ENCODE measurements at places on chromosomes 12 and 14.

DNA sequence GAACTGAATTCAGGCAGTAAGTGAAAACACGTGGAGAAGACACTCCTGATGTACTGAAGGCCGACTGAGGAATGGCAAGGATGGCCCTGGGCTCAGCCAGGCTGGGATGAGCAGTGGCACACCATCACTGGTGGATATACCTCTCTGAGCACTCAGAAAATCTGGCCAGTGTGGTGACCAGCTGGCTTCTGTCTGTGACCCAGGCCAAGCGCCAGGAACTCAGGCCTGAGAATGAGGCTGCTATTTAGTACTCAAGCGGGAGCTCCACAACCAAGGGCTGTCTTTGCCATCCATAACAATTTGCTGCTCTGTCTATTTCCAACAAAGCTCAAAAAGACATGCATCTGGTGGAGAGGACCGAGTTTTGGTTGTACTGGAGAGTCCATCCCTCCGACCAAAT lies 586.3 kb downstream of the BCL11B start:
- no peak for DNase-seq

GRCh38 chr12:92987362-92987761 lies 58.3 kb upstream of the EEA1 start:
- DNase-seq, result no peak

- DNase-seq, result no peak
Measured at GRCh38 chr14:68609012-68609411, 183.9 kb downstream of the ZFP36L1 start.

DNA sequence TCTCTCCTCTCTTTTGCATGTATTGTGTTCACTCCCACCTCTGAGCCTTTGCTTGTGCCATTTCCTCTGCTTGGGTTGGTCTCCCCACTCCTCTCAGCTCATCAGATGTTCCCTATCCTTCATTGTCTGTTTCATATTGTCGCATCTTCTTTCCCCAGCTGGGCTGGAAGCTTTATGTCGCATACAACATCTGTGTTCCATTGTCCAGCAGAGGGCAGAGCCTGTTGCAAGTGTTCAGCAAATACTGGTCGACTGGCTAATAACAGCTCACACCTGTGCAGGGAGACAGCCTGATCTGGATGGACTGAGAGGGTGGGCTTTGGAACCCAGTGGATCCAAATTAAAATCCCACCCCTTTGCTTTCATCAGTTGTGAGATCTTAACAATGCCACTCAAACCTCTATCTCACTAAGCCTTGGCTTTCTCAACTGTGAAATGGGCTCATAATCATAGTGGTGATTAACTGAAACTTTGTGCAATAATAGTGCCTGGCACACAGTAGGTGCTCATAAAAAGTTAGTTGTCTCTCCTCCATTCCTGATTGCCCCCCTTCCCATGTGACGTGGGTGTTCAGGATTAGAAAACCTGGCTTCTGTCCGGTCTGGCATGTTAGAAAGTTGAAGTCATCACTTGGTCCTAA lies 75.8 kb downstream of the RIN3 start:
- no peak for DNase-seq

DNA sequence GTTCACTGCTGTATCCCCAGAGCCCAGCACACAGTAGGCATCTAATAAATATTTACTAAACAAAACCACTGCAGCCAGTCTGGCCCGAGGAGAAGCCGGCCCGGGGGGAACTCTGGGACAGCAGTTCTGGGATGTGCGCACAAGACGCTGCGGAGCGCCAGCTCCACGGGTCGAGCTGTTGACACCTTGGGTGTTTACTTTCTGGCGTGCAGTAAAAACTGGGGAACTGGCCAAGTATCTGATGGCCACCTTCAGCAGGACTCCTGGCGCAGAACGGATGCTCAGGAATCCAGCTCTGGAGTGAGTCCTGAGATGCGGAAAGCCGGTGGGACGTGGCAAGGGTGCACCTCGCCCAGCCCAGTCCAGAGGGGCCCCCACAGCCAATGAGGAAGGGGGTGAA lies 65.6 kb downstream of the NCOR2 start:
- DNase-seq, result no peak

DNA sequence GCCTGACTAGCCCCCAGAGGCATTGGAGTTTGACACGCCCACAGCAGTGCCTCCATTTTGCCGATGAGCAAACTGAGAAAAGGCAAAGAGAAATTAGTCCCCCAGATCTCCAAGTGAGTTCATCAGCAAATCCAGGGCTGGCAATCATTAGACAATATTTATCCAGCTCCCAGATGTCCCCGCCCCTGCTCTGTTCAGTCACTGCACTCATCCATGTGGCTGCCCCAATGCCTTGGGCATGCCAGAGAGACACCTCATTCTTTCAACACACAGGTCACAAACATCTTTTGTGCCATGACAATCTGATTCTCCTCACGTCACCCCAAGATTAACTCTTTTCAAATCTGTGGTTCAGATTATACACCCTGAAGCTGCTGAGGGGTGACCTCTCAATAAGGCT lies 43.5 kb downstream of the DPF3 start:
- DNase-seq, result no peak

- no peak for DNase-seq
Measured at GRCh38 chr12:24404086-24404815, 454.8 kb upstream of the SOX5 start.

- no peak for DNase-seq
Measured at GRCh38 chr12:101764051-101764792, 25.0 kb upstream of the SYCP3 start.

GRCh38 chr12:110039085-110039807 lies 9.1 kb downstream of the C12orf76 start:
- no peak for DNase-seq

DNA sequence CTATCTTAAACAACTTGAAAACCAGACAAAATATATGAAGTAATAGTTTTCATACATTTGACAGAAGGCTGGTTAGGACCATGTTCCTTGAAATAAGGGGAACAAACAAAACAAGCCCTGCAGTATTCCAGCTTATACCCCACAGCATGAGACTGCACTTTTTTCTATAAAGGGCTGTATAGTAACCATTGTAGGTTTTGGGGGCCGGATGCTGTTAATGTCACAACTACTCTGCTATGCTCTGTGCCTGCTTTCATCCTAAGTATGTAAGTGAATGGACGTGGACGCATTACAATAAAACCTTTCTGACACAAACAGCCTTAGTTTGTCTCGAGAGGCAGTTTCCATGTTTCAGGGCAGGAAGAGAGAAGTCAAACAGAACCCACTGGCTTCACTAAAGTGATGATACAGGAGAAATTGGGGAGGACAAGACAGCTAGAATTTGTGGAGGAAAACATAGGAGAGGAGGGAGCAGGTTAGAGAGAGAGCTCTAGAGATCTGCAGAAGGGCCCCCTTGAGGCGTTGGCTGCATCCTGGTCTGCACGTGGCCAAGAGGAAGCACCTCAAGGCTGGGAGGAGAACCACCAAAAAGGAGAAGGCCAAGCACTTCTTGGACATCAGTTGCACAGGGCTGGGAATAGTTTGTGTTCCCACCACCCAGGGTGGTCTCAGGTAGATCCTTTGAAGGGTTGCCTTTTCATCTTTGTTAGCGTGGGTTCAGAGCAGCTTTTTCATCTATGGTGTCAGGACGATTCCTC lies 63.7 kb downstream of the TRAF3 start:
- DNase-seq, result no peak

DNA sequence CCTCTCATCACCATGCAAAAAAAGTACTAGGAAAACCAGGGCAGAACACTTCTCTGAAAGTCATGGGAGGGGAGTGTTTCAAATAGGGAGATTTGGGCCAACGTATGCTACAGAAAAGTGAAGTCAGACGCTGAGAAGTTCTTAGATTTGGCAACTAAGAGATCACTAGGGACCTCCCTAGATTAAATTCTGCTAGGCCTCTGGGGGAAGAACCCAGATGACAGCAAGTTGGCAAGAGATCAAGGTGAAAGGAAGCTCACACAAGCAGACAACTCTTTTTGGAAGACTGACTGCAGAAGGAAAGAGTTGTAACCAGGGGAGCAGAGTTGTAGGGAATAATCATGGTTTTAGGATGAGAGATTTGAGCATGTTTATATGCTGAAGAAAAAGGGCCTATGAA lies 20.7 kb downstream of the IQSEC3 start:
- DNase-seq, result no peak

DNA sequence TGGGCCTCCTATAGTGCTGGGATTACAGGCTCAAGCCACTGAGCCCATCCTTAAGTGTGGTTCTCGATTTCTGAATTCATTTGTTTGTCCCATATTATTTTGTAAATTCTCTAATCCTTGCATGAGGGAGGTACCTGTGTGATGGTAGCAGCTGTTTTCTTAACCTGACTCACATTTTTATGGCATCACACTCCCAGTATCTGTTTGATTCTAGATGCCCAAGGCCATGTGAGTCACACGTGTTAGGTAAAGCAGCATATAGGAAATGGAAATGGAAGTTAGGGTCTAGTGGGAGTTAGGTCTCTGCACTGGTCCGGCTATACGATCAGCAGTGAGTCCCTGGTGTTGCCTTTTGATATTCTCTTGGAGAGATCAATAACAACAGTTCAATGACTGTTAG lies 198.1 kb downstream of the ERC1 start:
- DNase-seq, result no peak

DNA sequence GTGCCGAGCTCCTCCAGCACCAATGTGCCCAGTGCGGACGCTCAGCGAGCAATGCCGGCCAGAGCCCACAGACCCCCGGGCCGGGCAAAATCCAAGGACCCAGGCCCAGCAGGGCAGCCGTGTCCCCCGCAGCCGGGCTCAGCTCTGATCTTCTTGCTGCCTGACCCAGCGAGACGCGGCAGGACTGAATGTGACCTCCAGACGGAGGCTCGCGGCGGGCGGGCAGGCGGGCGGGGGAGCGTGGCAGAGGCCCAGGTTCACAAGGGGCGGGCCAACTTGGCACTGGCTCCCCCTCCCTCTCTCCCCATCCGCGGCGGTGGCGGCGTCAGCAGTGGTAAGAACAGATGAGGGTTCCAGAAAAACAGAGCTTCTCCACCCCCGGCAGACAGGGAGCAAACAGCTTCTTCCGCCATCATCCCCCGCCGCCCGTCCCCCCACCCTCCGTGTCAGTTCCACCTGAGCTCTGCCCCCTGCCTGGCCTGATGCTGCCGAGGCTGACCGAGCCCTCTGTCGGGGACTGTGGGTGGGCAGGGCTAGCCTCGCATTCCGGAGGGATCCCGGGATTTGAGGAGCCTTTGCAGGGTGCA lies 94.3 kb downstream of the RFLNA start:
- peak; percentile 97 for DNase-seq

DNA sequence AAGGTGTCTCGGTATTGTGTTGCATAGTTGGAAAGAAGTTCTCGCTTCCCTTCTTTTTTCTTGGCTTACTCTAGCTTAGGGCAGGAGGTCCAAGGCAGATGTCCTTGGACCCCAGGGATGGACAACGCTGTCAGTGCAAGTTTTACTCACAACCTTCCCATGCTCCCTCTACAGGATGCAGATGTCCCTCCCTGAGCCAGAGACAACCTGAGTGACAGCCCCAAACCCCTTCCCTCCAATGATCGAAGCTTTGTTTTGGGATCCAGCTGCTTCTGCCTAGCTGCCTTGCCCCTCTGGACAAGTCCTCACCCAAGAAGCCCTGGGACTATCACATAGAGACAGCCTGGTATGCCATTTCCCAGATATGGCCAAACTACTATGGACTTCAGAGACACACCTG lies 112.0 kb upstream of the RAP1B start:
- no peak for DNase-seq

DNA sequence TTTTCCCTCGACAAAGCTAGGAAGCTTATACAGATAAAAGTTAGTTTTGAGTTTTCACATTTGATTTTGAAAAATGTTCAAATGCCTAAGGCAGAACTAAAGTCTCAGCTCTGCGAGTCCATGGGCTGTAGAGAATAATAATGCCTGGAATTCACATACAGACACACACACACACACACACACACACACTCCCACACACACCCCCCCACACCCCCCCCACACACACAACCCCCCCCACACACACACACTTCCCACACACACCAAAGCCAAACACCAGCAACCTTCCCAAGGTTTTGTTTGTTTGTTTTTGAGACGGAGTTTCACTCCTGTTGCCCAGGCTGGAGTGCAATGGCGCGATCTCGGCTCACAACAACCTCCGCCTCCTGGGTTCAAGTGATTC lies 62.8 kb upstream of the EIF5 start:
- no peak for DNase-seq

DNA sequence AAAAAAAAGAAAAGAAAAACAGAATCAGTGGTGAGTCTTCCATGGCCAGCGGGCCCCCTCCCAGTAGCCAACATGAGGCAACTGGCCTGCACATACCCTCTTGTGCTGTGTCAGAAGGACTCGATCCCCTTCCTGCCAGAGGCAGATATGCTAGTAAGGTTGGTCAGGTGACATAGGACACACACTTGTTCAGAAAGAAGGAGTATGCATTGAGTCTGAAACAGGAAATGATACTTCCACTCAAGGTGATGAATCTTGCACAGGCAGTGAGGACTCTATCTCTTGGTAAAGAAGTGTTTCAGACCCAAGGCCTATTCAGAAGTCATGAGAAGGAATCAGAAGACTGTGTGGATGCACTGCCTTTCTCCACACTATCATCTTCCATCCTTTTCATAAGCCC lies 269.7 kb upstream of the FAR2 start:
- no peak for DNase-seq

Measured in posterior vena cava (tissue), 2 donors.